Activated B cell treated with CpG ODN at 0.5 μM for 24 hours (primary cell): ENCODE measurements at places on chromosomes 1 and 21. TPM values are rescaled to one million over a fixed set of nuclear protein-coding genes. Genes with fewer than 3 reads are reported as not detected.

DNA sequence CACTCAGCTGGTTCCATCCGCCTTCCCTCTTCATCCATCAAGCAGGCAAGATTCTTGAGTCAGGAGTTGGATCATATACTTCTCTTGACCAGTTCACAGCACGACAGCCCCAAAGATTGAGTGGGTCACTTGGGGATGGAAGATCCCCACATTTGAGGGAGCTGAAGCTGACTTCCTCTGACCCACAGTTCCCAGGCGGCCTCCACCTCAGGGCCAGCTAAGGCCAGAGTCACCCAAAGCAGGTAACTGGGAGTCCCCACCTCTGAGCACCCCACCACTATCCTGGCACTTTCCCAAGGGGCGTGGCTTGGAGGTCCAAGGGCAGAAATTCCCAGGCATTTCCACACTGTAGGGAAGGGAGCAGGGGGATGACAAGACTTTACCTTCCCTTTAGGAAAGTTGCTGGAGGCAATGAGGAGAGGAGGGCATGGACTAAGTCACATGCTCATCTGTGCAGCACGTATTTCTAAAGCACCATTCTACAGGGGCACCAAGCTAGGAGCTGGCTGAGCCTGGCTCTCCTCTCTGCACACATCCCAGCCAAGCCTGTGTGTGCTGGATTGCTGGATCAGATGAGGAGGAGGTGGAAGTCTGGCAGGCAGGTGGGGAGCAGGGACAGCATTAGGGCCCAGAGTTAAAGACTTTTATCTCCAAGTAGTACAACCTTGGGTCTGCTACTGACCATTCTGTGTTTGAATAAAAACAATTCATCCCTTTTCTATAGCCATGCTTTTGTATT, 1.3 kb upstream of the RD3 start:
- DNase-seq = no peak

- DNase-seq = no peak
Measured at GRCh38 chr21:45636951-45637646, 6.4 kb upstream of the PCBP3 start.

GRCh38 chr1:154178911-154179811, 12.7 kb downstream of the TPM3 start:
- DNase-seq = no peak

- no peak for DNase-seq
Measured at GRCh38 chr1:2192031-2192995, 2.3 kb downstream of the FAAP20 start.

- DNase-seq = no peak
Measured at GRCh38 chr1:70355920-70356319, 1.4 kb upstream of the ANKRD13C start.

- DNase-seq = no peak
Measured at GRCh38 chr1:152022474-152022873, 14.3 kb downstream of the S100A11 start.

GRCh38 chr21:42988236-42988965, 14.0 kb downstream of the PKNOX1 start:
- DNase-seq = no peak

- no peak for DNase-seq
Measured at GRCh38 chr1:12654004-12654567, 10.2 kb downstream of the AADACL4 start.

DNA sequence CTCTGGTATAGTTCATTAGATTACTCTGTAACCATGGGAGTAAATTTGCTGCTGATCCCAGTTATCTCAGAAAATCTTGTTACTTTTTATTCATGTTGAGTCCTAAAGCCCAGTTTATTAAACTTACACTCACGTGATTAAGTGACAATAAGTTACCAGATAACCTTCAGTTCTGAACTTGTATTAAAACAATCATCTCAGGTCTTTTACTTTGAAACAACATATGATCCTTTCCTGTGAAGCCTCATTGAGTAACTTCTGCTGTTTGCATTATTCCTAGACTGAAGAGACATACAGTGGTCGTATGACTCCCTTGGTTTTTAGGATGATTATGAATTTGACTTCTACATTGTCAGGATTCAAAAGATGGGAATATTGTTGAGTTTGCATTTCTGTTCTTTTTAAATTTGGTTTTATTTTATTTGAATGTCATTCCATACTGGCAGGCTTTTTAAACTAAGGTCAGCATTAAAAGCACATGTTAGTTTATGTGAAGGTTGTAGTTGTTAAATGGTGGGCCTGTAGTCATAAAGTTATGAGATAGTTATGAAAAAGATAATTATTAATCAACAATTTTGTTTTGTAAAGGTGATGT, 117.9 kb downstream of the CD247 start:
- no peak for DNase-seq

DNA sequence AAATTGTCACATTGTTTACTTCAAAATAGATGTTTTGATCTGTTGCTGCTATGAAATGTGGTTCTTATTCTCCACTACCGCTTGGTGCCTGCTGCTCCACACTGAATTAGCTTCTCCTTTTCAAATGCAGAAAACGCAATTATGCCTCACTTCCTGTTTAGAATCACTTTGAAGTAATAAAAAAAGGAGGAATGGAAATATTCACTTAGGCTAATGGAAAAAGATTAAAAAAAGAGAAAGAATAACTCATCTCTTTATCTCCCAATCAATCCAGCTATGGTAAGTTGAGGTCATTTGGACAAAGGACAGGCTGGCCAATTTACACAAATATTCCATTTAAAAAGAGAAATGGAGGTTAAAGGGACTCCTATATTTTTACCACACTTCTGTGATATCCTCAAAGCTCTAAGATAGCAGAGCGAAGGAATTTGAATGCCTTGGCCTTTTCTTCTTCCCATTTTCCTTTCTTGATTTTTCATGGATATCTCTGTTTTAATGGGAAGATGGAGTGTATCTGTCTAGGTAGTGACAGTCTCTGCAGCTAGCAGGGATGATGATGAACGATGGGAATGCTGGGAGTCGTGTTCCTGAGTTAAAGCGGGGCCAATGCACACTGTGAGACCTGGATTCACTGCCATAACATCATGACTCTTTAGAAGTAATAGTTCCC, 35.7 kb downstream of the RGS5 start:
- no peak for DNase-seq

DNA sequence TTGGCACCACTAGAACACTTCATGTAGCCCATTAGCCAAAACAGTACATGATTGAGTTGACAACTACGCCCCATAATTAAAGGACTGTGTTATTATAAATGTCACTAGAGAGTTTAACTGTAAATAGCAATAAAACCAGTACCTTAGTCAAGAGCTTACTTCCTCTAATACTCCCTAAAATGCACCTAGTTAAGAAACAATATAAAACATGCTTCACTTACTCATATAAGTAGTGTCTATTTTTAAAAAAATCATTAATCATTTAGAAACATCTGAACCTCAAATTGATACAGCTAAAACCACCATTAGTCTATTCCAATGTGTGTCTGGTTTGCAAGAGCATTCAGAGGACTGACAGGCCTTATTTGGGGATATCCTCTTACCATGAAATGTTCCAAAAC, 25.3 kb downstream of the PTP4A2 start:
- DNase-seq = no peak

DNA sequence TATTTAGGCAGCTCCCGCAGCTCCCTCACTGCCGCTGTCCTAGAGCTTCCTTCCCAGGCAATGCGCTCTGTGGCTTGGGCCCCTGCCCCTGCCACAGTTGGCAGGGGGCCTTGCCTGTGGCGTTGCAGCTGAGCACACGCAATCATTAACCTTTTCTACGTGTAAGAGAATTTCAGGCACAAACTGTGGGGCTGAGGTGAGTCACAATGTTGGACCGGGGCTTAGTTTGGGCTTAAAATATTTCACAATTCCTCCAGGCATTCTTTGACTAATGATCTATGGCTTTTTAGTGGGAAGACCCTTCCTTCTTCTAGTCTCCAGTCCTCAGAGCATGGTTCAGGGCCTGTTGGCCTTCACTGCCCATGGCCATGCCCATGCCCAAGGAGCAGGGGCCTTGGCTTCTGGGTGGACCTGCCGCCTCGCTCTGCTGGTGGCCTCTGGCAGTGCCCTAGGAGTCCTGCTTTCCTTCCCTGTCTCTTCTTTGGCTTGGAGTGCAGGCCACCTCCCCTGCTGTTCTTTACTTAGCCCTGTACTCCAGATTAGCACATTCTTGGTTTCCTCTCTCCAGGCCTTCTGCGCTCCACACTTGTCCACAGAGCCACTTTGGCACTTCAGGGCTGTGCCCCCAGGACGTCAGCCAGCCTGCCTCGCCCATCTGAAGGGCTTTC, 39.2 kb downstream of the MAPKAPK2 start:
- DNase-seq = no peak

DNA sequence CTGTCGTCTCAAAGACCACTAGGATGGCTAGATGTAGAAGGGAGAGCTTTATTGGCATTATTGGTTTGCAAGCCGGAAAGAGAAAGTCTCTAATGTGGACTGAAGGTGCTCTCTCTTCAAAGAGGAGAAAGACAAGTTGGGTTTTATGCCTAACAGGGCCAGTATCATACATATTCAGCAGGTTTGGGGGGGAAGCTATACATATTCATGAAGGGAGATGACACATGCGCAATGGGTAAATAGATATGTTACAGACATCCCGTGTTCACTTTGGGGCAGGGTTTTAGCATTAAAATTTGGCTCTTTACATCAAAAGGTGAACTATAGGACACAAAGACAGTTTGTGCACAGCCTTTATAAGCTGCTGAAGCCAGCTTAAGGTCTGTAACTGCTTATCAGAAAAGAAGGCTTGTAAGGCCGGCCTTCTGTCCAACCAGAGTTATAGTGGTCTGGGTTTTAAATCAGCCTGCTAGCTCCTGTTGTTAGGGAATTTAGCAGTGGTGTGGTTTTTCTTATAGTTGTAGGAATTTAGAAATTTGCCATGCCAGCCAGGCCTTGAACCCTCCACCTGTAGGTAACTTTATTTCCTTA, 46.5 kb upstream of the LRRN2 start:
- DNase-seq = no peak

DNA sequence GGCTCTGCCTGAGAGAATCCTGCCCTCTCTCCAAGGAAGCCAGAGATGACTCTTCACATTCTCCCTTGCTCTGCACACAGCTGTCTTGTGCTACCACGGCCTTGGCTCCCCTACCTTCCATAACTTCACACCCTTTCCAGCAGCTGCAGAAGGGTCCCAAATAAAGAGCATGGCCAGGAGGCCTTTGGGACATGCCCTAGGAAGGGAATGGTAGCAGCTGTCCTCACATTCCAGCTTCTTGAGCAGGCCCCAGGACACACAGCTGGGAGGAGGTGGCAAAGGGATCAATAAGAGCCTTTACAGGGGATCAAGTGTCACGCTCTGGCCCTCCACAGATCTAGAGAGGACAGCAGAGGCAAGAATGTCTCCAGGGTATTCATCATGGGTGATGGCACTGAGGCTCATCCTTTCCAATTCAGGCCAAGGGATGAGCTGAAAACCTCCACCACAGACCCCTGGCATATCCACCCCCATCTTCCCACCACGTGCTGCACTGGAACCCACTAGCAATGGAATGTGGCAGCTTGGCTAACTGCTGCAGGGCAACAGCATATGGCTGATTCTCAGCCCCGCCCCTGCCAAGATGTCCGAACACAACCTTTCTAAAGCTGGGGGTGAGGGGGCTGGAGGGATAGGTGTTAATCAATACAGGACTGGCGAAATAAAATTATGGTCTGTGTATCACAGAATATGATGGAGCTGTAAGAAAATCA, 17.8 kb upstream of the RAB29 start:
- no peak for DNase-seq

DNA sequence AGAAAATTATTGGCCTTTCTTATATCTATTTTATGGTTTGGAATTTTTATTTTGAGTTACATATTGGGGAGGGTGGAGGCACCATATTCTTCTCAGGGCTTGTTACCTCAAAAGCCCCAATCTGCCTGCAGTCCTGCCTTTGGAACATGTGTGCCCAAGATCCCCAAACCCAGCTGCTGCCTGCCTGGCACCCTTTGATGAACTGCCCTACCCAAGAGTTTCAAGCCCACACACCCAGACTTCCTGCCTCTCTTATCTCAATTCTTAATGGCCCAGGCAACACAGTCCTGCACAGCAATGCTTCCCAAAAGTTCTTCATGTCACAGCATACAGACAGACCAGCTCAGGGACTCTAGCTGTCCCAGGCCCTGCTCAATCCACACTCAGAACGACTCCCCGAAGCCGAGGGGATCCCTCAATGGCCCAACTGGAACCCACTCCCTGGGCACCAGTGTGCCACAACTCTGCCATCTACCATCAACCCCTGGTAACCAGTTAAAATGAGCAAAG, 19.2 kb downstream of the OLFML2B start:
- DNase-seq = no peak

- DNase-seq = no peak
Measured at GRCh38 chr1:9749361-9749760, 74.4 kb downstream of the CLSTN1 start.

DNA sequence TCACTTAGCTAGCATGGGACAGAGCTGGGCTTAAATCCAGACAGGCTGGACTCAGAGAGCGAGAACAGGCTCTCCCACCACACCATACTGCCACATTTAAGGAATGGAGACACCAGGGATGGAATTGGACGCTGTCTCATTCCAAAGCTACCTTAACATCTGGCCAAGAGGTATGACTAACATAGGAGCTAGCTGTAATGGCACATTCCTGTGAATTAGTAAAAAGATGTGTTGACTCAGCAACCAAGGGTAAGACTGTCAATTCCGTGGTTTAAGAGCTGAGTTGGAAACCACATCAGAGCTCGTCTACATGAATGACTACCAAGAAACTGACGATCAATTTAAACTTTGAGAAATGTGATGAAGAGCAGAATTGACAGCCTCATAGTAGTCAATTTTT, 8.3 kb upstream of the TNFRSF9 start:
- DNase-seq = no peak

GRCh38 chr1:18635891-18636595, 5.4 kb downstream of the PAX7 start:
- no peak for DNase-seq

- no peak for DNase-seq
Measured at GRCh38 chr1:230495891-230496385, 69.8 kb upstream of the PGBD5 start.

DNA sequence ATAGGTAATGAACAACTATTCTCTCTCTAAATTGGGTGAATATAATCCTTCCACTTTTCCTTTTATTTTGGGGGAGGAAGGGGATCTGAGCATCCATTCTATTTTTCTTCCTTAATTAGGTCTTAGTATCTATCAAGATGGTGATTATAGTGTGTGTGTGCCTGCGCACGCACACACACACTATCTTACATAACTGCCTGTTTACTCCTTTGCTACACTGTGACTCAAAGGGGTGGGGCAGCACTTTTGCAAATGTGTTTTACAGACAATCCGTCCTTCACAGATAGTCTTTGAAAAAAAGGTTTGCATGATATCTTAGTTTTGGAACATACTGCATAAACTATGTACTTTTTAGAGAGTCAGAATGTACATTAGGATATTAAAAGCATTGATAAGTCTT, 191.5 kb downstream of the SDCCAG8 start:
- DNase-seq = no peak

GRCh38 chr1:27301052-27301422, 20.9 kb upstream of the TMEM222 start:
- no peak for DNase-seq

The NKAIN1 gene
- not detected in 2 replicates for total RNA-seq

The PAQR6 gene
- 1.6 and 1.8 TPM in 2 replicates for total RNA-seq

The AGBL4 gene
- 0.24 and 0.51 TPM in 2 replicates for total RNA-seq

The PIGP gene
- total RNA-seq = 17.3 and 17.7 TPM in 2 replicates

The NFIA gene
- total RNA-seq = 0.13 and 0.44 TPM in 2 replicates

The GPR25 gene
- 0.86 and 1.6 TPM in 2 replicates for total RNA-seq

The CFAP57 gene
- 0.93 TPM in 1 of 2 replicates, not detected in the other for total RNA-seq

The TMEM81 gene
- total RNA-seq = 3.3 and 3.5 TPM in 2 replicates

The GPR52 gene
- 7.7 and 12.4 TPM in 2 replicates for total RNA-seq

The CELA3B gene
- total RNA-seq = not detected in 2 replicates

The RNU1-1 gene
- total RNA-seq = 3,526 and 4,195 TPM in 2 replicates
